ENCODE measurements at places on chromosomes 16 and 17.

DNA sequence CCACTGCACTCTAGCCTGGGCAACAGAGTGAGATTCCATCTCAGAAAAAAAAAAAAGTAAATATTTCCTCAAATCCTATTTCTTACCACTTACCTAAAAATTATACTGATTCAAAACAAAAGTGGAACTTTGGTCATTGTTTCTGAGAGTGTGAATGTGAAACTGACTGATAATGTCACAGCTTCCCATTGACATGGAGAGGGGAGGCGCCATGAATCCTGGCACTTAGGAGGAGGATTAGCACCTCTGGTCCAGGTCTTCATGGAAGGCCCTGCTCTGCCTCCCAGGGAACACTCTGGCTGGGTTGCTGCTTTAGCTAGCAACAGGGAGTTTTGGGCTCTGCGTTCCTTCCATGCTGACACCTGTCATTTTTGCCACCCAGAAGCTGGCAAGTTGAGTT, 154.3 kb upstream of the SALL1 start:
- no peak for DNase-seq

GRCh38 chr16:85316944-85317343, 204.7 kb upstream of the CIBAR2 start:
- no peak for DNase-seq

DNA sequence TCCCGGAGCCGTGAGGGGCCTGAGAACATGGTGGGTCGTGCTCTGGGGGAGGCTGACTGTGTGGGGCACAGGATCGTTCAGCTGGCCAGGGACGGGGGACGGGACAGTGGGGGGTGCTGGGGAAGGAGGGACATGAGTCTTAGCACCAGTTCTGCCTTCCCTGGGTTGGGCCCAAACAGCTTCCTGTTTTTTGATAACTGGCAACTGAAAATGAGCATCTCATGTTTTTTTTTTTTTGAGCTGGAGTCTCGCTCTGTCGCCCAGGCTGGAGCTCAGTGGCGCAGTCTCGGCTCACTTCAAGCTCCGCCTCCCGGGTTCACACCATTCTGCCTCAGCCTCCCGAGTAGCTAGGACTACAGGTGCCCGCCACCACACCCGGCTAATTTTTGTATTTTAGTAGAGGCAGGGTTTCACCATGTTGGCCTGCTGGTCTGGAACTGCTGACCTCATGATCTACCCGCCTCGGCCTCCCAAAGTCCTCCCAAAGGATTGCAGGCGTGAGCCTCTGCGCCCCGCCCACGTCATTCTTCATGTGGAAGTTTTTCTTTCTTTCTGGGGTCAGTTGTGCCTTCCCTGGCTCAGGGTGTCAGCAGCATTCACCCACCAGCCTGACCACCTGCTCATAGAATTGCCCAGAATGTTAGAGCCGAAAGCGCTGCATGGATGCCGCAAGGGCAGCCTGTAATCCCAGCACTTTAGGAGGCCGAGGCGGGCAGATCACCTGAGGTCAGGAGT, 6.4 kb downstream of the ASPSCR1 start:
- DNase-seq, result no peak

GRCh38 chr16:23081675-23082119, 67.6 kb downstream of the USP31 start:
- peak; percentile 87 for DNase-seq

- DNase-seq, result no peak
Measured at GRCh38 chr17:81108220-81108619, 57.1 kb upstream of the PVALEF start.

- no peak for DNase-seq
Measured at GRCh38 chr16:74468807-74469525, 47.7 kb upstream of the CLEC18B start.

DNA sequence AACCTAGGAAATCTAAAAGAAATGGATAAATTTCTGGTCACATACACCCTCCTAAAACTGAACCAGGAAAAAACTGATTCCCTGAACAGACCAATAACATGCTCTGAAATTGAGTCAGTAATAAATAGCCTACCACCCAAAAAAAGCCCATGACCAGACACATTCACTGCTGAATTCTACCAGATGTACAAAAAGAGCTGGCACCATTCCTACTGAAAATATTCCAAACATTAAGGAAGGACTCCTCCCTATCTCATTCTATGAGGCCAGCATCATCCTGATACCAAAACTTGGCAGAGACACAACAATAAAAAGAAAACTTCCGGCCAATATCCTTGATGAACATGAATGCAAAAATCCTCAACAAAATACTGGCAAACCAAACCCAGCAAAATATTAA, 52.9 kb downstream of the TTC19 start:
- DNase-seq, result no peak

DNA sequence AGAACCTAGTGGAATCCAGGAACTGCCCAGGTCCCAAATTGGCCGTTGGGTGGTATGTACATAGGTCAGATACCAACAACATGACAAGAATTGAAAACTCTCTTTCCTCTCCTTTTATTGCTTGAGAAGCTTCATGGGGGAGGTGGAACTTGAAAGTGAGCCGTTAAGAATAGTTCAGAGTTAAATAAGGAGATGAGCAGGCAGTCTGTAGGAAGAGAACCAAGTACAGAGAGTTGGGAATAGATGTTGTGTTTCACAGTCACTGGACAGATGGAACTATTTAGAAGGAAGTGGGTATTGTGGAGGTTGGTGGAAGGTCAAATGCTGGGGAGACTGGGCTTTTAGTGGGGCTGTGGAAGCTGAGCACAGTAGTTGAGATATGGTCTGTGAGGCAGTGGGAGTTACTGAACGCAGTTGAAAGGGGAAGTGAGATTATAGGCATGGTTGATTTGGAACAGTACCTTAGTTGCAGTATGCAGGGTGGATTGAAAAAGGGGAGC, 26.4 kb downstream of the ARHGAP44 start:
- DNase-seq, result no peak

GRCh38 chr16:3112058-3112880, at the start of gene ZNF205:
ZNF205 (plus strand) TSS chr16:3112586; CDS start chr16:3113431, 845 bp downstream.
- DNase-seq, result peak; percentile 88

DNA sequence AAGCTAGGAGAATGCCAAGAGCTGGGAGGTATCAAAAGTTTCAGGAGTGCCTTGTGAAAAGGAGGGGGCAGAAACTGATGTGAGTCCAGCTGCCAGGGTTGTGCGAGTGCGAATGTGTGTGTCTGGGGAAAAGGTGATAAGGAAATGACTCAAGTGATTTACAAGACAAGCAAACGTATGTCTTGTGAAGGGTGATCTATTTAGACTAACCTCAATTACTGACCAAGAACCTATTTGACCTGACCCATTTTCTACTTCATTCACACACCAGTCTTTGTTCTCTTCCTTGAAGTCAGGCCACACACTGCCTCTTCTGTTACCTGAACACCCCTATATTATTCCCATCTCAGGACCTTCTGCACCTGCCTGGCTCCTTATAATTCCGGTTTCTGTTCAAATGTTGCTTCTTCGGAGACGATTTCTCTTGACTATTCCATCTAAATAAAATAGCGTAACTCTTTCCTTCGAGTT, 1.0 kb downstream of the GDE1 start:
- DNase-seq, result peak; percentile 74

DNA sequence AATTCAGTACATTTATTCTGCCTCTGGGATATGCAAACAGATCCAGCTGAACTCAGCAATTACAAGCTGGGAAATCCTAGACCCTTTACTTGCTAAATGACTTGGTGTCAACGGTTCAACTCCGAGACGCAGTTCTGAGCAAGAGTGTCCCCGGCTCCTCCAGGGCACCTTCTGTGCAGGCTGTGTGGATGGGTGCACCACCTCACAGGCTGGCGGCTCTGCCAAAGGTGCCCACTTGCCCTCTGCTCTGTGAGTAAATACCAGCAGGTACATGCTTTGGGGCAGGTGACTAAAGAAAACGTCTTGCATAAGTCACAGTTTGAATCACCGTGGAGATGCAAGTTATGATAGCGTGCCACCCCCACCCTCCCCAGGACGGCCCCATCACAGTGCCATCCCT, 23.3 kb downstream of the MAP1LC3B start:
- DNase-seq, result no peak

GRCh38 chr17:6523809-6524355, 32.5 kb downstream of the PITPNM3 start:
- DNase-seq, result peak; percentile 39

- DNase-seq, result no peak
Measured at GRCh38 chr16:4240624-4241023, 1.3 kb downstream of the SRL start.

DNA sequence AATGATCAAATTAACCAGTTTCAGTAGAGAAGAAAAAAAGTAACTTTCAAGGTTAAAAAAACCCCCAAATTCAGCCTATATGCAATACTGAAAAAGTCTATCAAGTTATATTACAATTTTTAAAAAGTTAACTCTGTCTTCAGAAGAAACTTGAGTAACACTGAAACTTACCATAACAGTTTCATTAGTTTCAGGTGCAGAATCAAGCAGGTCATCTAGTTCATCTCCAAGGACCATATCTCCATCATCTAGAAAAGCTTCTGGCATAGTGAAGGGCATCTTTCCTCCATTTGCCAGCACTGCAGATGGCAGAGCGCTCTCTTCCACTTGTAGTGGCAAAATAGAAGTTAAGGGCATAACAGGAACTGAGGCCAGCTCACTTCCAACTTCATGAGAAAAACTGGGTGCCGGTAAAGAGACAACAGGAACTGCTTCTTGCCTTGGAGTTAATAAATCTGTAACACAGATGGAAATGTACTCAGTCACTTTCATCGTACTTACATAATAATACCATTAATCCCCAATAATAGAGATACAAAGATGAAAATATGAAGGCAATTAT, 22.9 kb downstream of the ZC3H7A start:
- no peak for DNase-seq

DNA sequence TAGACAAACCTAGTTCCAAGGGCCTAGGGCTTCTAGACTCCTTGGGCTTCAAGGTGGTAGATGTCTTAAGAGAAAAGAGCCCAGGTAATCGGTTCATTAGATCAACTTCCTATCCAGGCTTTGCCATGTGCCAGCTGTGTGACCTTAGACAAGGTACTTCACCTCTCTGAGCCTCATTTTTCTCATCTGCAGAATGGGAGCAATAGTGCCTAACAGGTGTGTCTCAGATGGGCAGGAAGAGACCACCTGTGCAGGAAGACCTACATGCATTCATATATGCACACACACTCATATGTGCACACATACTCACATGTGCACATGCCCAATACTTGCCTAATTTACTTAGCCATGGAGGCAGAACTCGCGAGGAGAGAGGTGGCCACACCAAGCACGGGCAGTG, 15.7 kb downstream of the SLC12A3 start:
- DNase-seq, result no peak

GRCh38 chr16:8818504-8819270, 21.0 kb downstream of the PMM2 start:
- no peak for DNase-seq

DNA sequence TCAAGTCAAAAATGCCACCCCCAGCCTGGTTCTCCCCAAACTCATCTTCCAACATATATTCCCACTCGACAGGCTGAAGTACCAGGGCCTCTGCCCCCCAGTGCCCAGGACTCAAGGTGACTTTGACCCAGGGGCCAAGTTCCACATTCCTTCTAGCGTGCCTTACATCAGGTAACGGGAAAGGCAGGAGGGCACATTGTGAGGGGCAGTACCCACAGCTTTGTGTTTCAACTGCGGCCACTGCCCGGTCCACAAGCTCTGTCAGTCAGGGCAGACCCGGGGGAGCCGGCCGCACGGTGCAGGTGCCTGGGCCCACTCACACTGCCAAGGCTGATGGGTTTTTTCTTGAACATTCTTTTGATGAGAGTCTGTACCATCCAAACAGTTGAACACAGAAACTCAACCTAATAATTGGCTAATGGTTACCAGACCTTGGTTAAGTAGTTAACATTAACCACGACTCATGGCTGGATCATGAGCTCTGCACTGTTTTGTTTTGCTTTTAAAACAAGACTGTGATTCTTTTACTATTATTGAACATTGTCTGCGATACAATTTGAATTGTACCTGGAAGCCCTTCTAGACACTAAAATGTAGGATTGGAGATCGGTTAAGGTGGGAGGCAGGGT, 17.6 kb downstream of the ACE start:
- no peak for DNase-seq

GRCh38 chr17:17303010-17303846, at the start of gene NT5M:
NT5M (plus strand) TSS chr17:17303373; CDS start chr17:17303551, 178 bp downstream.
- DNase-seq, result peak; percentile 84

- peak; percentile 74 for DNase-seq
Measured at GRCh38 chr17:7477392-7478275, 1.8 kb downstream of the ZBTB4 start.

DNA sequence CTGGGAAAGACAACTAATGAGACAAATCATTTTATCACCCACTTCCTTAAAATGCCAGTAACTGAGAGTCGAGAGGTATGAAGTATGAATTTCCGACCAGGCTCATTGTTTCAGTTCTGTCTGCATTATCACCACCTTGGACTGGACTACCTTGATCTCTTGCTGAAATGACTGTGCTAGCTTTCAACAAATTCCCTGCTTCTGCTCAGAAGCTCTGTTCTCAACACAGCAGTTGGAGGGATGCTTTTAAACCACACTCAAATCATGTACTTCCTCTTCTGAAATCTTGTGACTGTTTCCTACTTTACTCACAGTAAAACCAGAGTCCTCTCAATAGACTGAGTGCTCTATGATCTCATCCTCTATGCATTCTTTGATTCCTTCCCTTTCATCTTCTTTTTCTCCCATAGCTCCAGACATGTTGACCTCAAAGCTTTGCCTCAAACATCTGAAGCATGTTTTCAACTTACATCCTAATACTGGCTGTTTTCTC, 195.8 kb downstream of the KCNJ2 start:
- peak; percentile 88 for DNase-seq

- no peak for DNase-seq
Measured at GRCh38 chr16:3482659-3483241, 12.5 kb downstream of the C16orf90 start.

DNA sequence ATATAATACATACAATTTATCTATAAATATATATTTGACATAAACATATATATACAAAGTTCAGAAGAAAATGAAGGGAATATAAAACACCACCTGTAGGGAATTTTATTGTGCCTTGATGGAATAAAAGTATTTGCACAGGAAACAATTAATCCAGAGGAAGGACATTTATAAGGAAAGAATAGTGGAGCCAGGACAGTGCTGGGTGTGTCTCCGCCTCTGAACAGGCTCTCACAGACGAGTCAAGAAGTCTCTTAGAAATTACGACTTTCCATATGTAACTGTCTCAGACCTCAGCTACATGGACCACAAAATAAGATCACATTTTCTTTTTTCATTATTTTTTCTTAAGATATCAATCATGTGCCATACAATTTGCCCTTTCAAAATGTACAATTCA, 93.9 kb downstream of the TMEM114 start:
- no peak for DNase-seq

- peak; percentile 49 for DNase-seq
Measured at GRCh38 chr17:40557531-40558299, 7.6 kb downstream of the CCR7 start.
